ENCODE measurements at places on chromosomes 1 and 21.

DNA sequence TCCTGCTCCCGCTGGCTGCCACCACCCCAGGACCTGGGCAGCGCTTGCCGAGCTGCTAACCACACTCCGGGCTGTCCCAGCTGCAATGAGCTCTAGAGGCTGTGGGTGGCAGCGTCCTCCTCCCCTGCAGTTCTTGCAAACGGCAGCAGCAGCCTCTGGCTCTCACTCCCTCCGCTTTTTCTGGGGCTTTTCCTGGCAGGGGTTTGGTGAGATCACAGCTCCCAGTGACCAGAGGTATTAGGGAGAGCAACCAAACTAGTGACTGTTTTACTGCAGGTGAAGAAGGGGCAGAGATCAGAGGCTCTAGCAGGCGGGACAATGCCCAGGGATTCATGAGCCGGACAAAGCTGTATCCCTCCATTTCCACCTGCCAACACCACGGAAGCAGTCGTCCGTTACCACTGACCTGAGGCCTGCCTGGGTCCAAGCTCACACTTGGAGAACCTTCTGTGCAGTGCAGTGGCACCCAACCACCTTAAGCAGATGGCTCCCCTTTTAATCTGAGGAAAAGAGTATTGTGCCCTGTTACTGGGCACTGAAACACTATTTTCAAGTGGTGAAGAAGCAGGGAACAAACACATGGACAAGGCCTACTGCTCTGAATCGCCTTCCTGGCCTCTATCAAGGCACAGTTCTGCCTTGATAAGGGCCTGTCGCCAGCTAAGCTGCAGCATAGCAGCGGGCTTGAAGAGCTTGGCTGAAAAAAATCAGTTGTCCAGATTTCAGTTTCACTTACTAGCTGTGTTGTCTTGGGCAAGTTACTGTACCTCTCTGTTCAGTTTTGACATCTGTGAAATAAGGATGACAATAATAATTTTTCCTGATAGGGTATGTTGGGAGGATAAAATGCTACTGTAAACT is at the start of gene F5:
Gene F5 (minus strand): TSS at position 87 of the 861 bp plus-strand sequence. CDS start 95 bp downstream, outside the sequence.
- DNase-seq: peak; percentile 53

- DNase-seq: no peak
These were observed 47.2 kb upstream of the MACF1 start for GRCh38 chr1:39157304-39157703.

DNA sequence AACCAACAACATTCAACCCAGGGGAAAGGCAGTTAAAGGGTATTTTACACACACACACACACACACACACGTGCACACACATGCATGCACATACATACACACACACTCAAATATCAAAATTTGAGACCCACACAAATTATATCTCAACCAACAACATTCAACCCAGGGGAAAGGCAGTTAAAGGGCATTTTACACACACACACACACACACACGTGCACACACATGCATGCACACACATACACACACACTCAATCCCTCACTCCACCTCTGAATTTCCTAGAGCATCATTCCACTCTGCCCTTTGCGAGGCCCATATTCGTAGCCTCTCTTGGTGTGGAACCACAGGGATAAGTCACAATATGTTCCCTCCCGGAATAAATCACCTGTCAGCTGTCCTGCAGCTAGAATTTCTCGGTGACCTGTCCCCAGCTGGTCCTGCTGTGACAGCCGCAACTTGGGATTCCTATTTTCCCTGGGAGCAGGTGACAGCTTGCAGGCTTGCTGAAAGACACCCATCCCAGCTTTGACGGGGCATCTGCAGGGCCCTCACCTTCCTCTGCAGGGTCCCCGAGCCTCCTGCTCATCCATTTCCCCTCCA is 122.7 kb downstream of the PSMG1 start:
- no peak for DNase-seq

DNA sequence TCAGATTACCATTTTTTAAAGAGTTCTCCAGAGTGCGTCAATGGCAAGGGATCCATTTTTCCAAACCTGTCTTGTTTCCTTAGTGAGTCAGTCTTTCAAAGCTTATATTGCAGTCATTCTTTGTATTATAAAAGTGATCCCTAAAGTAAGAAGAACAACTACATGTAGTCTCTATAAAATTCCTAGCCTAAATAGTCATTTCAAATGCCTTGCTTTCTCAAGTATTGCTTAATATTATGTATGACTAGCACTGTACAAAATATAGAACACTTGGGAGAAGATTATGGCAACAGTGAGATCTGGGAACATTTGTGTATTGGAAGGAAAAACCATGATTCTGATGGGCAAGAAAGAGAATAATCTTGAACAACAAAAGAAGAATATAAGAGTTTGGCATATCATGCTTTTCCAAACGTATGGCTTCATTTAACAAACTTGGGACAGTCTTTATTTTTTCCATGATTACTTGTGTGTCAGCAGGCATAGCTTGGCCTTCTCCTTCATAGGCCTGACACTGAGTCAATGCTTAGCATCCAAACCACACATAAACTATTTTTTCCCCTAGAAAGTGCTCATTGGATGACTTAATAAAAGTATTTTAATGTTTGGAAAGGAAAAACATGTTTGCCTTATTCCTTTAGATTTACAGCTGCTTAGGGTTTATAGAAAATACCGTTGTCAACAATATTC is 547.4 kb downstream of the LTN1 start:
- DNase-seq: no peak

DNA sequence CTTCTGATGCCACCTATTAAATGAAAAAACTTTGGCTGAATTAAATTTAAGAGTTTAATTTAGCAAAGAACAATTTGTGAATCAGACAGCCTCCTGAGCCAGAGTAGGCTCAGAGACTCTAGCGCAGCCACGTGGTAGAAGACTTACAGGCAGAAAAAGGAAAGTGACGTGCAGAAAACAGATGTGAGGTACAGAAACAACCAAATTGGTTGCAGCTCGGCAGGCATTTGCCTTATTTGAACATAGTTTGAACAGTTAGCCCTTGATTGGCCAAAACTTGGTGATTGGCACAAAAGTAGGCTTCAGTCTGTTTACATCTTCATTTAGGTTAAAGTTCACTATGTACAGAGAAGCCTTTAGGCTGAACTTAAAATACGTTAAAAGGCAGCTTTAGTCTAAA is 22.9 kb downstream of the TCP10L start:
- peak; percentile 39 for DNase-seq

DNA sequence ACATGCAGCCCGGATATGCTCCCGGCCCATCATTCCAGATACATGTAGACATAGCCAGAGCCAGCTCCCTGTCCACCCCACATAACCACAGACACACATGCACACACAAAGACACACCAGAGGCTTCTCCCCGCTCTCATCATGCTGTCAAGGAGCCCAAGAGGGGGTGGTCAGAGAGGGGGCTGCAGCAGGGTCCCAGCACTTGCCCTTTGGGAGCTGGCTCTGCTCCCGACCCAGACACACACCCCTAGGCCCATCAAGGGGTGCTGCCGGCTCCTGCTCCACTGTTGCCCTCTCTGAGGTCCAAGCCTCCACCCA is 2.6 kb downstream of the PTAFR start:
- peak; percentile 22 for DNase-seq

DNA sequence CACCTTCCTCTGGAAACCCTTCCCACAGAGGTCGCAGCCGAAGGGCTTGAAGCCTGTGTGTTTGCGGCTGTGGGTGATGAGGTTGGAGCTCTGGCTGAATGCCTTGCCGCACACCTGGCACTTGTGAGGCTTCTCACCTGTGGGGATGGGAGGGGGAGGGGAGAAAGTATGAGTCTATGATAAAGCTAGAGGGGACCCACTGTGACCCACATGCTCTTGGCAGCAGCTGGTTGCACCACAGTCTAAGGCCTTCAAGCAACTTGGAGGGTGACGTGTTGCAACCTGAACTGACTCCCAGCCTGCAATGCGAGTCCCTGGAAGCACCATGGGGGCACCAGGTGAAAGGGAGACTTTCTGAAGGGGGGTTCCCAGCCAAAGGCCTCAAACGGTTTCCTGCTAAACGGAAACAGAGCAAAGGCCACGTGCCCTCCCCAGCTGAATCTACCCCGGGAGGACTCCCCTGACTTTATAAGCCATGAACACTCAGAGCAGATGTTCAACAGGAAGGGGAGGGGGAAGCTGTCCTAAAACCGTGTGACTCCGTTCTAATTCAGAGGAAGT is 10.6 kb downstream of the GFI1 start:
- no peak for DNase-seq

DNA sequence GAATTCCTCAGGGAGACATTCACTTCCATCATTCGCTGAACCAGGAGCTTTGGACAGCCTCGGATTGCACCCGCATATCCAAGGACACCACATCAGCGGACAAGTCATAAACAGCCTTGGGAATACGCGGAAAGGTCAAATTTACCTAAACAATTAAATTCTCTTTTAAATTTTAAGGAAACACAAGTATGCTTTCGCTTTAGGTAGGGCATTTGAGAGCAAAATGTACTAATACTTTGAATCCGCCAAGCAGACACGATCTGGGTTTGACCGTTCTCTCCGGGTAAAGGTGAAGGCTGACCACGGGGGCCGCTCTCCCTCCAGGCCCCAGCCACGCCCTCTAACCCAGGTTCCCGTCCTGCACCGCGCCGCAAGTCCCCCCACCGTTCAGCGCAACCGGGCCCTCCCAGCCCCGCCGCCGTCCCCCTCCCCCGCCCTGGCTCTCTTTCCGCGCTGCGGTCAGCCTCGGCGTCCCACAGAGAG is 479 bp upstream of the ACADM start:
- peak; percentile 86 for DNase-seq

DNA sequence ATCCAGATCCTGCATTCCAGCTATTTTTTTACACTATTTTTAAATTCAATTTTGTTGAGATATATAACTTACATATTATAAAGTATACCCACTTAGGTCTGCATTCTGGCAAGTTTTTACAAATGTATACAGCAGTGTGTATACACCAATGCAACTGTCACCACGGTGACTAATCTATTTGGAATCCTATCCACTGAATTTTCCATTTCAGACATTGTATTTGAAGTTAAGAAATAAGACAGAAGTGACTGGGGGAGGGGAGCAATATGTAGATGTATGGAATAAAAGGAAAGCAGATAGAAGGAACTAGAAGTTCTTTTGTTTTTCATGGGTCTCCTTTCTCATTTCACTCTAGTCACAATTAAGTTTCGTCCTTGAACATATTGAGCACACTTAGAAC is 431.5 kb upstream of the CHRM3 start:
- DNase-seq: no peak

DNA sequence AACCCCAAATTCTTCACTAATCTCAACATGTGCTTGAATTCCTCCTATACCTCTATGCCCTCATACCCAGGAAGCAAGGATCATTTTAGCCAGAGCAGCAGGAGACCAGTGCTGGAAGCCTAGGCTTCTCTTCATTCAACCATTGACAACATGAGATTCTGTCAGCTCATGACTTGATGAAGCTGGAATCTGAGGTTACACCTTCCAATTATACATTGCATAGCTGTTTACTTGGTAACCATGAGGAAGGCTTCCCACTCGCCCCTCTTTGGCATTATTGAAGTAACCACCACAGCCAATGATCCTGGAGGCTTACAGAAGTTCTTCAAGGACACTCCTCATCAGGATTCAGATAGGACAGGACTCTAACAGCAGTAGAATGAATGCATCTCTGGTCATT is 160.3 kb downstream of the TPR start:
- no peak for DNase-seq

DNA sequence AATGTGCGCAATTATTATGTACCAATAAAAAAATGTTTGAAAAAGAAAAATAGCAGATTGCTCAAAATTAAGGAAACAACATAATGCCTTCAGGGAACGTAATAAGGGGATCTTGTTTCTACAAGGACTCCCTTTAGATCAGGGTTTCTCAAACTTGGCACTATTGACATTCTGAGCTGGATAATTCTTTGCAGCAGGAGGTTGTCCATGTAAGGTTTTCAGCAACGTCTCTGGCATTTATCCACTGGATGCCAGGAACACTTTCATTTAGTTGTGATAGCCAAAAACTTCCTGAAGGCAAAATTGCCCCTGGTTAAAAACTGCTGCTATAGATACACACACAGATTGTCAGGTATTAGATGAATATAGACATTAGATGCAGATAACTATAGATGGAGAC is 666.7 kb upstream of the ADAMTS5 start:
- no peak for DNase-seq

DNA sequence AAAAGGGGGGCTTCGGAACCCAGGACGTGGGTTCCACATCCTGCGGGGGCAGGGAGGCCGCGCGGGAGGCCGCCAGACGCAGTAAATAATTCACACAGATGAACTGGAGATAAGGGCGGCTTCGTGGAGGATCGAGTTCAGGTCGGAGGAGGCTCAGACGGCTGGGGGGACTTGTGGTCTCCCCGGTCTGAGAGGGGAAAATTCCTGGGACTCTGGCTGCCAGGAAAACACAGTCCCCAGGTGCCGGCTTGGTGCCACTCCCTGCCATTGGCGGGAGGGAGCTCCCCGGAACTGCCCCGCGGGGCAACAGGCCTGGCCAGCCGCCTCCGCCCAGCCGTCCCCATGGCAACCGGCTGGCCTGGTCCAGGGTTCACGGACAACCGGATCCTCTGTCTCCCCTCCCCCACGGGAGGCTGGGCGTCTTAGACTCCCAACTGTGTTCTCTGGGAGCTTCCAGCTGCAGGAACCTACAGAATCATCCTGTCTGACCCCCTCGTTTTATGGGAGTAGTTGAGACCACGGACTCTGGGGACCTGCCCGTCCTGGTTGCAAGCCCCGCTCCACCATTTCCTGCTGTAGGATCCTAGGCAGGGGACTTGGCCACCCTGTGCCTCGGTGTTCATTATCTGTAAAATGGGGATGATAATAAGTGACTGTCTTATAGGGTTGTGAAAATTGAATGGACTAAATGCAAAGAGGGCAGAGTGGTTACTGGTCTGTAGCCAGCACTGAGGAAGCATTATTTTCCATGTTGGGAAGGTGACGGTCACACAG is 9.6 kb downstream of the CAMK2N1 start:
- peak; percentile 78 for DNase-seq

GRCh38 chr1:49226758-49227157 is 450.1 kb upstream of the BEND5 start:
- no peak for DNase-seq

DNA sequence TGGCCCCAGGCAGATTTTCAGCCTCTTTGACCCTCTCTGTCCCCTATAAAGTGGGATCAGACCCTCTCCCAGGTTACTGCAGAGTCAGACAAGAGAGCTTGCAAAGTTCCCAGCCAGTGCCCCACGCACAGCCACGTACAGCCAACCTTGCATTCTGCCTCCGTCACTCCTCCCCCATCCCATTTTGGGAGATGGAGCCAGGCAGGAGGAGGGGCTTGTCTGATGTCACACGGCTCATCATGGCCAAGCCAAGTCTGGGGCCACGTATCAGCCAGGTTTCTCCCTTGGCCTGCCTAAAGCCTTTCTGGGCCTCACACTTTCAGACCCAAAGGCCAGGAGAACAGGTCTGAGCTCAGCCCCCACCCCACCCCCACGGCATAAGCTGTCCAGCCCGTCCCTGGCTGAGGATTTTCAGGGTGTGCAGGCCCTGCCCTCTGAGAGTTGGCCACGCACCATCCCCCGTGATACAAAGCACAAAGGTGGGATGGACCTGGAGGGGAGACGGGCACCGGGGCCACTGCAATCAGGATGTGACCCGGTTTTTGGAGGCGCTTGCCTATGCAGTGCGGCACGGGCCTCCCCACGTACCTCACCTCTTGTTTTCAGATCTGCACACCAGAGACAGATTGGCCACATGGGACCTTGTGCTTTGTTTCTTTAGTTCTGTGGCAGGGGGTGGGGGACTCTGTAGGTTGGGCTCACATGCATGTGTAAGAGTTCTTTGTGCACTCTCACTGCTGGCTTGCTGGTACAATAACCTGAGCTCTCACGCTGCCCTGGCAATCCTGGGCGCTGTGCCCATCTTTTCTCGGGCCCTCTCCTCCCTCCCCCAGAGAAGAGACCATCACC is 47.6 kb downstream of the TRIM11 start:
- DNase-seq: no peak

- DNase-seq: no peak
These were observed at the start of gene ANXA9 for GRCh38 chr1:150981805-150982712. Gene ANXA9, plus strand, starts transcription at chr1:150982292. Its CDS starts 814 bp downstream, at chr1:150983106.

Data from SJCRH30 (cell line).